Activated CD4-positive, alpha-beta T cell treated with anti-CD3 and anti-CD28 coated beads for 36 hours (primary cell): ENCODE measurements at places on chromosomes 12 and 14.

DNA sequence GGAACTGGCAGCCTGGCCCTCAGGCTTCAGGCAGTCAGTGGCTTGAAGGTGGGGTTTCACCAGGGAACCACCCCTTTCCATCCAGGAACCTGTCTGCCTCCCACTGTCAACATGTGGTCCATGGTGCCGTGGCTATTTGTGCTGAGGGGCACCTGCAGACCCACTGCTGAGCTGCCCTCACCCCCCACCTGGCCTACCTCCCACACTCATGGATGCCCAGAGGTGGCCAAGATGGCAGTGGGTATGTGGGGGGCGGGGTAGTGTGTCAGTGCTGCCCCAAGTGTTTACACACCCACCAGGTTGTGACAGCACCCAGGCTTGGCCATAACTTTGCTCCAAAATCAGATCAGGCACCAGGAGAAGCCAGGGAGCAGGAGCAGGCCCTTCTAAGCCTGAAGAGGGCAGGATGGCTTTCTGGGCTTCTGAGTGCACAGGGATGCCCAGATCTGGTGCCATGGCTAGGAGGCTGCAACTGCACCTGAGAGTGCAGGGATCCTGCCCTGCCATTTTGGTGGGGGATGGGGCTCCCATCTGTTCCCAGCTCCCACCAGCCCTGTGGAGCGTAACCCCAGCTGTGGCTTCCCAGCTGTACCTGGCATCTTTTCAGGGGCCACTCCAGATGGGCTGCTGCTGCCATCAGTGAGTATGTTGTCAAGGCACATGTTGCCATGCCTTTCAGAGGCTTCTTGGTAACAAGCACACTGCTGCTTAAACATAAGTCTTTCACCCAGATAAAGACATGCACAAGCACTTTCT lies 263.9 kb downstream of the LRIG3 start:
- DNase-seq: no peak

DNA sequence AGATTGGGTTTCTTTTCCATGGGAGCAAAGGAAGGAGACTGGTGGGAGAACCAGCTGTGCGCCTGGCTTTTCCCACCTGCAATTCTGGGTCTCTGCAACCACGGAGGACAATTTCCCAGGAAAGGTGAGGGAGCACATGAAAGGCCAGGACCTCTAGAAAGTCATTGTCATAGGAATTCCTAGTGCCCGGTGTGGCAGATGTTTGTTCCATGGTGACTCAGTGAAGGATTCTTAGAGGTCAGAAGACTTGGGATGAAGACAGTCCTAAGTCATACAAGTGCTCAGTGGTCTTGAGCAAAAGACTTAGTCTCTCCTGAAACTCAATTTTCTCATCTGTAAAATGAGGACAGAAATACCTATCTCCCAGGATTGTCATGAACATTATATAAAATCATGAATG lies 51.3 kb downstream of the KCNA5 start:
- no peak for DNase-seq

GRCh38 chr12:118734266-118734665 lies 247.1 kb upstream of the SRRM4 start:
- DNase-seq: no peak

GRCh38 chr12:46908236-46908935 lies 82.6 kb upstream of the SLC38A4 start:
- no peak for DNase-seq

- no peak for DNase-seq
Observed at GRCh38 chr12:128938886-128939285, 85.6 kb downstream of the GLT1D1 start.
